ENCODE measurements at places on chromosomes 16 and 17.

GRCh38 chr17:76263896-76264295 lies 1.3 kb upstream of the UBALD2 start:
- DNase-seq = no peak

GRCh38 chr17:45077643-45078042 lies 16.5 kb downstream of the NMT1 start:
- no peak for DNase-seq

DNA sequence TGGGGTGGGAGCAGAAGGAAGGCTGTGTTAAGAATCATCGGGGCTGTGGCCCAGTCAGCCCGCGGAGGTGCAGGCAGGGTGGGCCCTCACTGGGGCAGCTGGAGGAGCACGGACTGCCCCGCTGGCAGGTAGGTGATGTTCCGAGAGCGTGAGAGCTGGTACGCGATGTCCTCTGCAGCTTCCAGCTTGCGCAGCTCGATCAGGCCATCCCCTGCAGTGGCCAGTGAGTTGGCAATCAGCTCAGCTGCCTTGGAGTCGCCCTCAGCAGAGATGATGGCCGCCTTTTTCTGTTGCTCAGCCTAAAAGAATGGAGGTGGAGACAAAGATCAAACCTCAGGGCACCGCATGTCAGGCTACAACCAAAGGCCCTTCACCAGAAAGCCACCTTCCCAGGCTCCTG lies 9.8 kb downstream of the PHB1 start:
- DNase-seq = no peak

DNA sequence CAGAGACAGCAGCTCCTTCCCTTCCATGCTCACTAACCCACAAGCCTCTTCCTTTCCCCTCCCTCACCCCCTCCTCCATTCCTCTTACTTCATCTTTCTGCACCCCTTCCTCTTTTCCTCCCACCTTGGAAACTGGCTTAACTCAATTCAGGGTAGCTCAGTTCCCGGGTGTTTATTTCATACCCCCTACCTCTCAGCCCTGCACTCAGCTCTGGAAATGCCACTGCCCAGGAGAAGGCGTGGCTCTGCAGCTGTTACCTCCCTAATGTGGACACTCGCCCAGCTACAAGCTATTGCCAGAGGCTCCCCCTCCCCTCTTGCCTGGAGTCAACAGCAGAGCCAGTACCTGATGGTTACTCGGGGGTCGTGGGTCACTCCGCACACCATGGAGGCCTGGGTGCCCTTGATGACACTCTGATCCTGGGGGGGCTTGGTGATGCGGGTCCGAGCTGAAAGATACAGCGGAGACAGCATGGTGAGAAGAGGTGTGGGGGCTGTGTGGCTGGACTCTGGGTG lies 118.4 kb upstream of the CDC42EP4 start:
- DNase-seq = no peak

- DNase-seq = no peak
These were observed 395.8 kb downstream of the NPIPA8 start for GRCh38 chr16:17940584-17941364.

DNA sequence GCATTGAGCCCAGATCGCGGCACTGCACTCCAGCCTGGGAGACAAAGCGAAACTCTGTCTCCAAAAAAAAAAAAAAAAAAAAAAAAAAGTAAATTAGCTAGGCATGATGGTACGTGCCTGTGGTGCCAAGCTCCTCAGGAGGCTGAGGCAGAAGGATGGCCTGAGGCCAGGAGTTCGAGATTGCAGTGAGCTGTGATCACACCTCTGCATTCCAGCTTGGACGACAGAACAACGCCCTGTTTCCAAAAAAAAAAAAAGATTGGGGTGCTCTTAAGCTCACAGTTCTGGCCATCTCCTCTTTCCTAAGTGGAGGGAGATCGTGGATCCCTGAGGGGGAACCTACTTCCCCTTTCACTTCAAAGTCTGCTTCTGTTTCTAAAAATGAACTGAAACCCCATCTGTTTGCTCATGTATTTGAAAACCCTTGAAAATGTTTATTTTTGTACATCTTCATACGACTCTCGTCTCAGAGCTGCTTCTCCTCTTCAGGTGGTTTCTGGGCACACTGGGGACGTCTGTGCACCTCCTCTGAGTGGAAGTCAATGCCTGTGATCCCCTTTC lies 138.8 kb downstream of the PRKCA start:
- no peak for DNase-seq

Data from CD4-positive, alpha-beta T cell treated with Interleukin-10 for 1 hour (primary cell).